ENCODE measurements at places on chromosomes 3 and 15.
A peak's percentile ranks its signal among the peaks of the same experiment; 100 is the strongest.

GRCh38 chr15:85788771-85789495, 5.8 kb downstream of the KLHL25 start:
- DNase-seq = peak; percentile 64

- no peak for DNase-seq
Measured at GRCh38 chr15:99427210-99427609, 138.6 kb upstream of the MEF2A start.

DNA sequence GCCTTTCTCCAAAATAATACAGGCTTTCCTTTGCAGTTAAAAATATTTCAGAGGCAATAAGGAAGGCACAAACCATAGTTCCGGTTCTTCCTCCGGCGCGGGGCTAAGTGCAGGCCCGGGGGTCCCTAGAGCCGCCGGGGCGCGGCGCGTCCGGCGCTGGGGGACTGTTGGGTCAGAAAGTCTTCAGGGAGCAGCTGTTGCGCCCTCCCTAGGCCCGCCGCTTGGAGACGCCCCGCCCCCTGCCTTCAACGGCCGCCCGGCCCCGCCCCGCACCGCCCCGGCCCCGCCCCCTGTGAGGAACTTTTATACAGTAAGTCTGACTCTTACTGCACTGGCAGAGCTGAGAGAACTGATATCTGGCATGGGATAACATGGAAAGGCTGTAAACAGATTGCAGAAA, 283.1 kb upstream of the ARL6 start:
- no peak for DNase-seq

- DNase-seq = no peak
Measured at GRCh38 chr3:133781570-133781969, 24.0 kb upstream of the SRPRB start.

DNA sequence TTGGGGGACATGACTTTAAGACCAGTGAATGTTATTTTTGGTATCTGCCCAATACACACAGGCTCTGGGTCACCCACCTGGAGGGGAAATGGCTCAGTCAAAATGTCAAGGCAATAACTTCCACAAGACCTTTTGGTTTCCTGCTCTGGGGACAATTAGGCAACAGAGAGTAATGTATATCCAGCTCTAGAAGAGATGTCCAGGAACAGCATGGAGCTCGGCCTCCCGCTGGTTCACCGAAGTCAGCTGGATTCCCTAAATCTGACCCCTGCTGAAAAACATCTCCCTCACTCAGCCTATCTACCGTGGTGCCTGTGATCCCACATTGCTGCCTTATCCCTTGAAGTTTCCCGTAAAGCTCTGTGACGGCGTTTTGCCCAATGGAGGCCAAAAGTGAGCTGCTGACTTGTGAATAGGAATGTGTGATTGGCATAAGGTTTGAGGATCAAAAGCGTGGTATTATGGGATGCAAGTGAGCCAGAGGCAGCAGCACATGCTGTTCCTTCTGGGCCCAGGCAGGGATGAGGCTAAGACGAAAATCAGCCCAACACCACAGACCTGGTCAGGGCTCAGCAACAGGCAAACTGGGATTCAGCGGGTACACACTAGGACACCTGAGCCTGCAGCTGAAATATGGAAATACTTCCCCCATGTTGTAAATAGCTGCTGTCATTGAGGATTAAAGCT, 47.2 kb upstream of the SLC6A11 start:
- DNase-seq = no peak
